ENCODE measurements at places on chromosomes 6 and 20.

GRCh38 chr6:138374815-138375214, 2.9 kb upstream of the SMIM28 start:
- DNase-seq, result no peak

DNA sequence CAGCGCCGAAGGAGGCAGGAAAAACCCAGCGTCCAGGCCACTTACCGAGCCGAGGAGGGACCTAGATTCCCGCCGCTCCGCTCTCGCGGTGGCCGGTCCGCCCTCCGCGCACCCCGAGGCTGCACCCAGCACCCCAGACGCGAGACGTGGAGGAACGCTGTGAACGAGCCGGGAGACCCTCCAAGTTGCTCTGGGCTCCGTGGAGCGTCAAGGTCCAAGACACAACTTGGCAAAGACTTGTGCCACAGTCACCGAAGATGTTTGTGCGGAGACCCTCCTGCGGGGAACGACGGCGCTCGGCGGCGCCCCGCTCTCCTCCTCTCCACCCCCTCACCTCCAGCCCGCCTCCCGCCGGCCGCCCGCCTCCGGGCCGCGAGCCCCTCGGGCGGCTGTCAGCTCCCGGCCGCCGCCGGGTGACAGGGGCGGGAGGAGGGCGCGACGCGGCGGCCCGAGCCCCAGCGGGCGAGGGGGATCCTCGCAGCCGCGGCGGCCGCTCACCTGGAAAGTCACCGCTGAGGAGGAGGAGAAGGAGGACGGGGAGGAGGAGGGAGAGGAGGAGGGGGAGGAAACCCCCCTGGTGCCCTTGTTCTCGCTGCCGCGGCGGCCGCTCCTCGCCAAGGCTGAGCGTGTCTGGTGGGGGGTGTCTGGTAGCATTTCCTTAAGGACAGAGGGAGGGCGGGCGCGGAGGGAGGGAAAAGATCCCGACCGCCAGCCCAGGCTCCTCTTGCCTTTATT, 637 bp upstream of the HIVEP2 start:
- DNase-seq, result no peak

DNA sequence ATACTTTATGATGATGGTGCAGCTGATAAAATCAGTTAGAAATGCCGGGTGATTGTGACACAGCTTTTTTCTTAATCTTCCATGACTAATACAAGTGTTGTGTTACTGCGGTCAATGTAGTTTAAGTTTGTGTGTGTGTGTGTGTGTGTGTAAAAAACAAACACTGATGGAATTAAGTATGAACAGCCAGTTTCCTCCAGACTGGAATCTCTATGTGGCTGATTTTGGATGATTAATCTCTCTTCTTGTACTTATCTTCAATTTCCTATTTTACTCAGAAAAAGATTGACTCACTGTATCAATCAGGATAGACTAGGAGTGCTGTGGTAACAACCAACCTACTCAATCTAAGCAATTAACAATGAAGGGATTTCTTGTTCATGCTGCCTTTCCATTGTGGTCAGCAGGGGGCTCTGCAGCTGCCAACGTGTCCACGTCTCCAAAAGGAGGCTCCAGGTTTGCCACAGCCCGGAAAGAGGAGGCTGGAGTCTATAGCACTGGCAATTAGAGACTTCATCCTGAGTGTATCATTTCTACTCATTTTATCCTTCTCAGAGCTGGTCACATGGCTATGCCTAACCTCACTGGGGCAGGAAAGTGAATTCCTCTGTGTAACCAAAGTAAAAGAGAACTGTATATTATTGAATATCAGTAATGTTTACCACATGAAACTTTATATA, 107.7 kb downstream of the CD109 start:
- DNase-seq, result peak; percentile 91

DNA sequence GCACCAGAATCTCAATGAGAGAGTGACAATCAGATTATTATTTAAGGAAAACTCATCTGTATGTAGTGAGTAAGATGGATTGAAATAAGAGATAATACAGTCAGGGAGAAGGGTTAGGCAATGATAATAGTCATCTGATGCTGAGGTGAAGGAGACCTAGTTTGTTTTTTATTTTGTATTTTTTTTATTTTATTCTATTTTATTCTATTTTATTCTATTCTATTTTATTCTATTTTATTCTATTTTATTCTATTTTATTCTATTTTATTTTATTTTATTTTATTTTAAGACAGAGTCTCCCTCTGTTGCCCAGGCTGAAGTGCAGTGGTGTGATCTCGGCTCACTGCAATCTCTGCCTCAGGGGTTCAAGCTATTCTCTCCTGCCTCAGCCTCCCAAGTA, 72.7 kb upstream of the RCAN2 start:
- DNase-seq, result no peak

- DNase-seq, result no peak
These were observed 111.4 kb downstream of the FYN start for GRCh38 chr6:111761783-111762312.

GRCh38 chr6:107602321-107603005, 112.5 kb downstream of the SOBP start:
- DNase-seq, result no peak

DNA sequence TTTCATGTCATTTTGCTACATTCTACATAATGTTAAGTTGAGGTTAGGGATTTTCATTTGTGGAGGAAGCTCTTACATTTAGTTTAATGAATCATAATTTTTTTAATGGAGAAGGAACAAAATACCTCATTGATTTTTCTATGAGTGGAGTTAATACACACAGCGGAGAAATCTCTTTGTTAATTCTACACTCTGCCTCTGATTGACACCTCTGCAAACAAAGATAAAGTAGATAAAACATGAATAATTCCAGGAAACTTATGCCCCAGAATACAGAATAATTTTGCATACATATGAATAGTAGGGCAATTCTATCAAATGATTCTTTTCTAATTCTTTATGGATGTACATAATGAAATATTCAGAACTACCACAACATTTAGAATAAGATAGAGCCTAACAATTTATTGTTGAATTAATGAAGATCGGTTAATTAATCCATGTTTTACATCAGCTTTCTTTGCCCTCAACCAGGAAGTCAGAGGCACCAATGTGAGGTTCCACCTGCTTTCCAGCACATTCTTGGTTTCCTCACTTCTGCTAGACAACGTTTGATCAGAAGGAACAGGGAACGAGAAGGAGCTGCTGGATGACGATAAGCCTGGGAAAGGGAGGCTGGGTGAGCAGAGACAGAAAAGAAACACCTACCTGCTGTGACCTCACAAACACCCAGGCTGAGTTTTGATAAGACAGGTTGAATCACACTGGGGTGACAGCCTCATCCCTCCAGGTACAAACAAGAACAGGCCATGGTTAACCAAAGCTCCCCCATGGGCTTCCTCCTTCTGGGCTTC, 4.3 kb downstream of the OR2H1 start:
- DNase-seq, result no peak

GRCh38 chr20:62566771-62567170, 75.5 kb upstream of the SLCO4A1 start:
- no peak for DNase-seq

GRCh38 chr20:37386505-37387251, 40.7 kb downstream of the SRC start:
- DNase-seq, result no peak

DNA sequence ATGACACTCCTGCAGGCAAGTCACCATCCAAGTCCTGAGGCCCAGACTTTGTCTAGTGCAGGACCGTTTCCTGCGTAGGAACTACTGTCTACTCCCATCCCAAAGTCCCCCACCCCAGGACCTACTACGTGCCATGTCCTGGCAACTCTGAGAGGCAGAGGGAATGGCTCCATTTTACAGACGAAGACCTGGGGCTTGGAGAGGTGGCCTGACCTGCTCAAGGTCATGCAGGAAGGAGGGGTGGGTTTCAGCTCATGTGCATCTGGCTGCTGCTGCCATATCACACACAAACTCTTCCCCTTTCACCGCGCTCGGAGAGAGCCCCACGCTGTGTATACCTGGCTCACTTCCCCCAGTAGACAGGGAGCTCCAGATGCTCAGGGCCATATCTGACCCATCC, 1.2 kb upstream of the NOL4L start:
- no peak for DNase-seq

DNA sequence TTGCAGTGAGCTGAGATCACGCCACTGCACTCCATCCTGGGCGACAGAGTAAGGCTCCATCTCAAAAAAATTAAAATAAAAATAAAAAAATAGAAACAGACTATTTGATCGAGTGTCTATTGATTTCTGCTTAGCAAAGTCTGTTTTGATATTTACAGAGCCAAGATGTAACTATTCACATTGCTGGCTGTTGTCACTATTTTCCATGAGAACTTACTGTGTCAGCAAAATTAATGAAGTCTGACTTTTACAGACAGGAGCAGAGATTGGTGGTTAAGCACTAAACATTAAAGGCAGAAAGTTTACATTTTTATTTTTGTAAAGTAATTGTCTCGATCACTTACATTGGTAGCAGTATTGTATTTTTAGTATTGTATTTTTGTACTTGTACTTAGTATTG, 85.0 kb upstream of the CCDC28A start:
- DNase-seq, result no peak

- no peak for DNase-seq
These were observed 39.3 kb upstream of the MBOAT1 start for GRCh38 chr6:20251525-20251924.

GRCh38 chr6:127177030-127177922, 58.8 kb downstream of the RSPO3 start:
- DNase-seq, result no peak

DNA sequence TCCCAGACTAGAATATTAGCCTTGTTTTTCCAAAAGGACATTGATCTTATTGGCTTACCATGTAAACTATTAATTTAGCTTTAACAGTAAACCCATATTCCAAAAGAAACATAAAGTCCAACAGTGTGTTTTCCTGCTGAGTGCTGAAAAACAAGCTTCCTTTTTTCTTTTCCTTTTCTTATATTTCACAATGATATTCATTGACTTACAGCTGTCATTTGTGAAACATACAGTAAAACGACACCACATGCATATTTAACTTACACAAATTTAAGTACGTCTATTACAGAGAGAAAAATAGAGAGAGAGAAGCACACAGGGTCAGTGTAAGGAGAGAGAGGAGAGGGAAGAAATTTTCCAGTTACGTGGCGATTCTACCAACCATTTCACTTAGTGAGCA, 543.9 kb upstream of the JARID2 start:
- DNase-seq, result no peak

GRCh38 chr6:27791182-27791943, 120.8 kb downstream of the OR2B2 start:
- peak; percentile 85 for DNase-seq

DNA sequence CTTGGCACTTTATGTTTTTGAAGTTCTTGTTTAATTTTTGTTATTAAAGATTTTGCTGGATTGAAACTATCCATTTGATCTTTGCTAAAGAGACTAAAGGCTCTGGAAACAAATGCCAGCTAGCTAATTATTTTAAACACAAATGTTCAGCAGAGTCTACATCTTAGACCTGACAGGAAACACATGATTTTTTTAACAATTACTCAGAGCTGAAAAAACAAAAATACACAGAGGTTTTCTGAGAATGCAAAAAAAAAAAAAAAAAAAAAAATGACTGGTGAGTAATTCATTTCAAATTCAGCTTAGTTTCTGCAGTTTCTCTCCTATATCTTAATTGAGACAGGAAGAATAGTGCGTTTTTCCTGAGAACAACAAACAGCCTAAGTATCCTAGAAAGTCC, 448.0 kb downstream of the TENT5A start:
- DNase-seq, result no peak

GRCh38 chr20:37922016-37922415, 19.1 kb downstream of the VSTM2L start:
- no peak for DNase-seq

GRCh38 chr6:38349795-38350194, 289.9 kb downstream of the BTBD9 start:
- no peak for DNase-seq

DNA sequence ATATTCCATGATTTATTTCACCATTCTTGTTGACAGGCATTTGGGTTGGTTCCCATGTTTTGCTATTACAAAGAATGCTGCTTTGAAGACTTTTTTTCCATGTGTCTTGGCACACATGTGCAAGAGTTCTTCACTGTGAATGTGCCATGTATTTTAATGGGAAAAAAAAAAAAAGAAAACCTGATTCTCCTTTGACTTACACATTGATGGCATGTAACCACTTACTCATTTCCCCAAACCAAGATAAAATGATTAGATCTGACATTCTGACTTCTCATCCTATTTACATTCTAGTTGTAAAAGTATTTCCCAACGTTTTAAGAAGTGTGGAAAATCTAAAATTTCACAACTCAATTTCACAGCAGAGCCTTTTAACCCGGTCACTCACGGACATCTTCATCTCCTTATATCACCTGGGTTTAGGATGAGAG, 4.4 kb downstream of the CAP2 start:
- peak; percentile 66 for DNase-seq

- DNase-seq, result peak; percentile 98
These were observed 26.8 kb downstream of the C6orf89 start for GRCh38 chr6:36912586-36912985.

- DNase-seq, result no peak
These were observed 90.5 kb upstream of the PRSS16 start for GRCh38 chr6:27156874-27157458.

- peak; percentile 43 for DNase-seq
These were observed 4.5 kb upstream of the CD109 start for GRCh38 chr6:73691512-73691911.

DNA sequence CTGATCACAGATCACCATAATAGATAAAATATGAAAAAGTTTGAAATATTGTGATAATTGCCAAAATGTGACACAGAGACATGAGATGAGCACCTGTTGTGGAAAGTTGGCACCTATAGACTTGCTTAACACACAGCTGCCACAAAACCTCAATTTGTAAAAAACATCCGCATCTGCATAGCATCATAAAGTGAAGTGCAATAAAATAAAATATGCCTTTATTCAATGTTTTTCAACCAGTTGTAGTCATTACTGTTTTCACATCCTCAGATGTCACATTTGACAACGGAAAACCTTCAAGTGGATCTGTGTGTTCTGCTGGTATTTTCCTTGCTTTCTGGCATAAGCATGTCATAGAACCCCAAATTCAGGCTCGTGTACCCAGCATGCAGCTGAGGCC, 50.2 kb upstream of the IFNGR1 start:
- DNase-seq, result no peak

- DNase-seq, result no peak
These were observed 631 bp downstream of the ULBP2 start for GRCh38 chr6:149942461-149942829.

DNA sequence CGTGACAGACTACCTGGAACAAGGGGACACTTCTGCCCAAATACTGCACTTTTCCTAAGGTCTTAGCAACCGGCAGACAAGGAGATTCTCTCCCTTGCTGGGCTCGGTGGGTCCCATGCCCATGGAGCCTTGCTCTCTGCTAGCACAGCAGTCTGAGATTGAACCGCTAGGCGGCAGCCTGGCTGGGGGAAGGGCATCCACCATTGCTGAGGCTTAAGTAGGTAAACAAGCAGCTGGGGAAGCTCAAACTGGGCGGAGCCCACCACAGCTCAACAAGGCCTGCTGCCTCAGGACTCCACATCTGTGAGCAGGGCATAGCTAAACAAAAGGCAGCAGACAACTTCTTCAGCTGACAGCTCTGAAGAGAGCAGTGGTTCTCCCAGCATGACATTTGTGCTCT, 87.8 kb upstream of the ASCC3 start:
- no peak for DNase-seq

All from mammary epithelial cell (primary cell).